Inflammatory macrophage (primary cell): ENCODE measurements at places on chromosomes 5 and 9.

GRCh38 chr5:167168971-167169370 lies 1122.5 kb upstream of the WWC1 start:
- no peak for DNase-seq

DNA sequence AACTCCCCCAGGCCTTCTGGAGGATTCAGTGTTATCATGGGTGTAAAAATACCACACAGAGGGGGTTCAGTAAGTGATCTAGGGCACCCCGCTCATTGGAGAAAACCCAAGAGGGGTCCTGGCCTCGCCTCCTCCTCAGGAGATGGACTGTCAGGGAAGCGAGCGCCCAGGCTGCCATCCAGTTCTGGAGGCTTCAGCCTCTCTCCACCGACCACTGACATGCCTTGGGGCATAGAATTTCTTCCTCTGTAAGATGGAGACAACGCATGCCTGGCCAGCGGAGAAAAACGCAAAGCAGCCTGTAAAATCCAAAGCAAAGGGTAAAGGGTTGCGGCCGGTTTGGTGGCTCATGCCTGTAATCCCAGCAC lies 165.4 kb downstream of the COL23A1 start:
- DNase-seq = no peak

GRCh38 chr5:173968154-173968797 lies 20.7 kb upstream of the C5orf47 start:
- DNase-seq = peak; percentile 34

- DNase-seq = no peak
Measured at GRCh38 chr5:92401-93220, 643 bp downstream of the PLEKHG4B start.

DNA sequence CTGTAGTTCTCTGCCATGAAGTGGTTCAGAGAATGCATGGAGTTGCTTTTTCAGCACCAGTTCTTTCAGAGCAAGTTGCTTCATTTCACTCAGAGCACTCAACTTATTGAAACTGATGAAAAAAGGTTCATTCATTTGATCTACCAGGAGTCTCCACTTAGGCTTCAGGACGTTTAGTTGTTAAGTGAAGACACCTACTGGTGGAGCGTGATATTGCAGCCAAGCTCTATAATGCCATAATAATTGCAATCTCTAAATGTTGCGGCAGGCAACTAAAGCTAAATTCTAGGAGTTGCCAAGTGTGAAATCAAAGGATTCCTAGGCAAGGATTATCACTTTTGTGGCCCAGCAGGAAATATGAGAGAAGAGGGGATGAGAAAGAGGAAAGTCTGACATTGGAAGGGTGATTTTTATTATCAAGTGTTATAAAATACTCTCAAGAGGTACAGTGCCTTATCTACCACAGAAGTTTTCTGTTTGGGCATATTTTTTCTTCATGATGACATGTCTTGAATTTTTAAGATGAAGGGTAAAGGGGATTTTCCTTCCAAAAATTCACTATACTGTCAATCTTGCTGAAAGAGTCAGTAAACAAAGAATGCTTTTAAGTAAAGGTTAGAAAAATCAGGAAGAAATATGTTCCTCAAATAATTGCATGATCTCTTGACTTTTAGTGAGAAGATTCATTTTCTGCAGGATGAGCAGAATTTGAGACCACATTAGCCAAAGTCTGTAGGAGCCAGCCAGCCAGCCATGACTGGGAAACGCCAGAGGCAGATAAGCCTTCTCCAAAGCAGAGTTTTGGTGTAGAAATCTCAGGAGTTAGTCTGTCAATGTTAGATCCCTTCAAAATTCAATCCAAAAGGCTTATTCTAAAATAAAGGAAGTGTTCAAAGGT lies 83.4 kb downstream of the SH3PXD2B start:
- DNase-seq = peak; percentile 73

DNA sequence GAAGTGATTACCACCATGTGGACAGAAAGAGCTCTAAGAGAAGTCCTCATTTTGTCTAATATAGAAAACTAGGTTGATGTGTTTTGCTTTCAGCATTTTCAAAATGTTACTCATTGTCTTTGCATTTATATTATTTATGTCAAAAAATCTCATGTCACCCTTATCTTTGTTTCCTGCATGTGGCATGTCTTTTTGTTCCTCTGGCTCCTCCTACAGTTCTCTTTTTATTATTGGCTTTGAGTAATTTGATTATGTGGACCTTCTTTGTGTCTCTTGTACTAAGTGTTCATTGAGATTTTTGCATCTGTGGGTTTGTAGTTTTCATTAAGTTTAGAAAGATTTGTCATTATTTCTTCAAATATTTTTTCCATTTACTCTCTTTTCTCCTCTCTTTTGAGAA lies 58.8 kb downstream of the GNG10 start:
- no peak for DNase-seq

GRCh38 chr9:135805422-135806022 lies 101.8 kb downstream of the CAMSAP1 start:
- DNase-seq = no peak

- DNase-seq = no peak
Measured at GRCh38 chr9:114001410-114001685, 76.8 kb downstream of the AMBP start.

DNA sequence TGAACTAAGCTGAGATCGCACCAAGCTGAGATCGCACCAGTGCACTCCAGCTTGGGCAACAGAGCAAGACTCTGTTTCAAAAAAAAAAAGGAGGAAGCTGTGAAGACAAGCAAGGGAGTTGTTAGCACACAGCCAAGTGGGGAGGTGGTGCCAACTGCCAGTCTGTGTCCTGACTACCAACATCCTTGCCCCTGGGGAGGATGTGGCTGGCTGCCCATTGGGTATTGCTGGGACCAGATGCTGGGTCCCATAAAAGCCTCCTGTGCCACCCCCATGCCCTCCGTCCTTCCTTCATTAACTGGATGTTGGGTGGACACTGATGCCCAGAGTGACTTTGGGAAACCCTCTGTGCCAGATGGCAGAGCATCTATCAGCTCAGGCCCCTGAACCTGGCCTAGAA lies 157.1 kb upstream of the COL5A1 start:
- DNase-seq = peak; percentile 24

DNA sequence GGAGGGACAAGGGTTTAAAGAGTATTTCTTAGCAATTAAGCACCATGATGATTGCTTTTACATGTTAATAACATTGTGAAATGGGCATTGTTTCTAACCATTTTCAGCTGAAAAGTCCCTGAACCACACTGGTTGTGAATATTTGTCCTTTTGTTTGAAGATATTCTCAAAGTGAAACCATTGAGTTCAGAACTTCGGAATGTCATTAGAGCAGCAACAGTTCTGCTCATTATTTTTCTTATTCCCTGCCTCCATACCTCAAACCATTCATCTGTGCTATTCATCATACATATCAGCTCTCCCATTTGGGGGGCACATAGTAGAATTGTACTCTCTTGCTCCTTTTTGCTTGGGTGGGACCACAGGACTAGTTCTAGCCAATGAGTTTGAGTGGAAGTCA lies 553.0 kb upstream of the ZNF462 start:
- no peak for DNase-seq

- peak; percentile 93 for DNase-seq
Measured at GRCh38 chr9:136373300-136374182, at the start of gene CARD9. Gene CARD9, minus strand, starts transcription at chr9:136373669. Its CDS starts 1,591 bp downstream, at chr9:136372078.

- no peak for DNase-seq
Measured at GRCh38 chr5:157681048-157681447, 9.7 kb downstream of the C5orf52 start.

DNA sequence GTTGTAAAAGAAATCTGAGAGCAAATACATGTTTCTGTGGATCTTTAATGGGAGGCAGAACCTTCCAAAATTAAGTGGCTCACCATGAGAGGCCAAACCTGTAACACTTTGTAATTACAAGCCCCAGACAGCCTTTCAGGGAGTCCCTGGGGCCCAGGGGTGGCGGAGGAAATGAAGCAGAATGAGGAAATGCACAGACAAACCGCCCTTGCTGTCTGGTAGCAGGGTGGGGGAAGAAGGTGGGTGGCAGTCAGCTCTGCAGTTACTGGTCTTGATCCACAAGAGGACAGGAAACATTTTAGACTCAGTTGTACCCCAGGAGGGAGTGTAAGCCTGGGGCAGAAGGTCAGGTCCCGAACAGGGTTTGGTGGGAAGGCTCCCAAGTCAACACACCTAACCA lies 6.5 kb downstream of the ARL14EPL start:
- DNase-seq = peak; percentile 42

GRCh38 chr5:74279244-74279643 lies 361.3 kb downstream of the ENC1 start:
- DNase-seq = no peak

GRCh38 chr5:142360051-142360498 lies 35.3 kb upstream of the SPRY4 start:
- DNase-seq = no peak

DNA sequence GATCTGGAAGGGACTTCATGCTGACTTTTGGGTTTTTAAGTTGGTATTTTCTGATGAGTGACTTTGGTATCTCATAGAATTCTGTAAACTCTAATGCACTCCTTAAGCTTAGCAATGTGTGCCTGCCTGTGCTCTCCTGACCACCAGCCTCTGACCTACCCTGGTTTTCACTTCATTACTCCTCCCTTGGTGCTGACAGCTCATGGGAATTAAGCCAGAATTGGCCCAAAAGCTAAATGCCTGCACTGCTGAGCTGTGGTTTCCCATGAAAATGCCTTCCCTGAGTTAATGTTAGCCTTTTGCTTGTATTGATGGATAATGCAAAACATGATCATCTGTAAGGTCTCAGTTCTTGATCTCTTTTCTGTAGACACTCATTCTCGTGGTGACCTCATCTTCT lies 308.0 kb downstream of the DOCK8 start:
- no peak for DNase-seq

GRCh38 chr5:126718236-126718868 lies 58.6 kb upstream of the LMNB1 start:
- DNase-seq = no peak

DNA sequence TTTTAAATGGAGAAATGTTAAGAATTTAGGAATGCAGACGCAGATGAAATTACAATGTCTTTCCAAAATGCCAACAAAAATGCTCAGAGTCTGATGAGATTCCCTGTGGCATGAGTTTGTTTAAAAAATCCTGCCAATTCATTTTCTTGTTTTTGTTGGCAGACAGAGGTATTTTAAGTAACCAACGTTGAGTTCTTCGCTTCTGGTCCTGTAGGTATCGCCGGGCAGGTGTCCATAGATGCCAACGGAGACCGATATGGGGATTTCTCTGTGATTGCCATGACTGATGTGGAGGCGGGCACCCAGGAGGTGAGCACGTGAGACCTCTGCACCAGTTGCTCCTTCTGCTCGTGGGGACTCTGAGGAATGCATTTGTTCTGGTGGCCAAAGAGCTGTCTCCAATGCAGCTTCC lies 69.4 kb downstream of the NPR3 start:
- no peak for DNase-seq

DNA sequence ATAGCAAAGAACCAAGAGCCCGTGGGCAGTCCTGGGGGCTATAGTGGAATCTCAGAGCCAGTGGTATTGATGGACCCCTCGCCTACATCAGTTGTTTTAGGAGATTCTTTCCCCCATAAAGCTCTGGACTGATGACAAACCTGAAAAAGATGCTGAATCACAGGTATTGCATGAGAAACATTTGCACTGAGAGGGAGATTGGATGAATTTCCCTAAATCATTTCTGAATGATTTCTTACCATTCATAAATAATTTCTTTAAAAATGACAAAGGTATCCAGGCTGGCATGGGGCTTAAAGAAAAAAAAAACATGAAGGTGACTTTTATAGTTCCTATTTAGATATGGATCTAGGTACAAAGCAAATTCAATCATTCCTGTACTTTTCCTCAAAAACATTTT lies 54.0 kb upstream of the SLIT3 start:
- DNase-seq = no peak

- DNase-seq = no peak
Measured at GRCh38 chr5:6450319-6450833, 1.7 kb downstream of the UBE2QL1 start.

- no peak for DNase-seq
Measured at GRCh38 chr9:99954819-99955218, 48.4 kb downstream of the STX17 start.

GRCh38 chr9:90830977-90831376 lies 29.4 kb downstream of the SYK start:
- DNase-seq = no peak

DNA sequence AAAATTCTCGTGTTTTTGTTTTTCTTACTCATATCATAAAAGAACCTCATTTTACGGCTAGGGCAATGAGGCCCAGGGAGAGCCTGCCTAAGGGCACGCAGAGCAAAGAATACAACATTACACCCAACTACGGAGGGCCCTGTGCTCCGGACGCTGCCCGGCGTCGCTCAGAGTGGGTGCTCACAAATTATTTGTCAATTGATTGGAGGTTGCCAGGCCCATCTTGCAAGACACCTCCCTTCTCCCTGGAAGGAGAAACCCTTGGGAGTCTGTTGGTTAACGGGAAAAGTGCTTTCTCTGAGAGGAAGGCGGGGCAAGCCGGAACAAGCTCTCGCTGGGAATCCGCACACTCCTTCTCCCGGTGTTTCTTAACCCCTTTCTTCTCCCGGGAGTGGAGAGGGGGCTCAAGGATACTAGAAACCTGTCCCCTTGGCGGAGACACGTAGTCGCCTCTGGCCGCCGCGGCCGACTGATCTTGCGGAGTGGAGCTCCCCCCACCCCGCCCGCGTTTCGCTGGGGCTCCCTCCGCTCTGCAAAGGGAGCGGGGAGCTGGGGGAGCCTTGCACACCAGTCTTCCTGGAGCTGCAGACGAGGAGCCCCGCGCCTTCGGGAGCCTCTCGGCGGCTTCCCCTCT lies 599.3 kb upstream of the SGCD start:
- no peak for DNase-seq

GRCh38 chr9:131407717-131408195 lies 13.9 kb downstream of the PRRC2B start:
- no peak for DNase-seq

GRCh38 chr5:169550227-169550626 lies 33.3 kb upstream of the SPDL1 start:
- DNase-seq = no peak

GRCh38 chr9:27210588-27210987 lies 86.4 kb downstream of the EQTN start:
- no peak for DNase-seq

DNA sequence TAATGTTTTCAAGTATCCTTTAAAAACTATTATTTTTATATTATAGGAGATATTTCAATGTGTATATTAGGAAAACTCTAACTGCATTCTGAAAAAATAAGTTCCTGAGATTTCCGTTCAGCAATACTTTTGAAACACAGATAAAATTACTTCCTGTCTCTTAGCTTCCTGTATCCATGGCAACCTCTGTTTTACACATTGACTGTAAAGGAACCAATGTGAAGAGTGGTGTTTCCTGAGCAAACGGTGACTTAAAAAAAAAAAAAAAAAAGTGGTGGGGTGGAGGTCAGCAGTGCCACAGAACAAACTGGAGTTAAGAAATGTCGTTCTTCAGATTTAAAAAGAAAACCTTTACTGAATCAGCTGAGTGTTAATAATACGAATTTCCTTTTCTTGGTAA lies at the start of gene LRRC70:
LRRC70 (plus strand) TSS at position 280 of the 400 bp plus-strand sequence. CDS start 620 bp downstream, outside the sequence.
- DNase-seq = peak; percentile 30

DNA sequence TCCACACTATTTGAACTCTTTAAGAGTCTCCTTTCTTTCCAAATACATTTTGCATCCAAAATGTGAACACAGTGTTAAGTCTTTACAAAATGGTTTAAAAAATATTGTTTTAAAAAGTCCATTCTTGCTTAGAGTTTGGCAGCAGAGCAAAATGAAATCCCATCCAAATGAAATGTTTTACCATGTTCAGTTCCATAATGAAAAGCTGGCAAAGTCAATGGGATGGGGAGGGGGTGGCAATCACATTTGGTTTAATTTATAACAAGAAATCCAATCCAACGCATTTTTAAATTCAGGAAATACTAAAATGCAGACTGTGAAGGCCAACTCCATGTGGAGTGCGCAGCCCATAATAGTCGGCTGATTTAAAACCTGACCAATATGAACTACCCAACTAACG lies 39.4 kb downstream of the MRPL36 start:
- no peak for DNase-seq
